Pulmonary artery endothelial cell (primary cell): ENCODE measurements at places on chromosomes 6 and 20. TPM values are rescaled to one million over a fixed set of nuclear protein-coding genes. Genes with fewer than 3 reads are reported as not detected.

The F13A1 gene
- not detected in 2 replicates for total RNA-seq

The MBOAT1 gene
- total RNA-seq: 2.4 and 7.1 TPM in 2 replicates

The C6orf118 gene
- not detected in 2 replicates for total RNA-seq

- no peak for DNase-seq
Measured at GRCh38 chr6:24078200-24078599, 47.8 kb upstream of the NRSN1 start.

- no peak for DNase-seq
Measured at GRCh38 chr20:21618759-21619416, 86.6 kb upstream of the PAX1 start.

- no peak for DNase-seq
Measured at GRCh38 chr6:63352069-63352543, 32.3 kb upstream of the LGSN start.
